ENCODE measurements at places on chromosomes 5 and 9.

DNA sequence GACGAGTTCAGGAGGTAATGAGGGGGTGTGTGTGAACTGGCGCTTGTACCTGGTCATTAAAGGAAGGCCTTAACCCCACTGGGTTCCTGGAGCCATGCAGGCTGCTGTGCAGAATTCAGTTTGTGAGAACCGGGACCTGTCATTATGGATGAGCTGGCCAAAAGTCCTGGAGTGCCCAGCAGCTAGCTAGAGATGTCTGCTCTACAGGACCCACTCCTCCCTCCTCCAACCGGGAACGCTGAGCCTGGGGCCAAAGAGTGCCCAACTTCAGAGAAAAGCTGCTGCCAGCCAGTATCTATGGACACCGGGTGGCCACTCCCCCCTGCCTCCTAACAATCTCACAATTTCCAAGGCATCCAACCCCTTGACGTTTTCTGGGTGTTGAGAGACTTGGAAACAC lies 1.2 kb downstream of the ENTREP1 start:
- peaks cover 40% of the 10 kb centered on the region for H3K27me3 ChIP-seq
- no peaks in the 10 kb centered on the region for H3K36me3 ChIP-seq
- H3K4me1 ChIP-seq, result peaks cover 5% of the 10 kb centered on the region
- H3K27ac ChIP-seq, result no peak overlapping the region
- peak overlapping the region; percentile 38 for H3K4me3 ChIP-seq

- no peaks in the 10 kb centered on the region for H3K27me3 ChIP-seq
- DNase-seq, result no peak
- H3K4me3 ChIP-seq, result no peak overlapping the region
- peaks cover 10% of the 10 kb centered on the region for H3K4me1 ChIP-seq
- H3K27ac ChIP-seq, result no peak overlapping the region
- H3K36me3 ChIP-seq, result no peaks in the 10 kb centered on the region
Measured at GRCh38 chr9:88736136-88736637, 201.2 kb downstream of the NXNL2 start.

GRCh38 chr5:172365948-172366608 lies 82.5 kb upstream of the UBTD2 start:
- no peak overlapping the region for H3K4me3 ChIP-seq
- no peaks in the 10 kb centered on the region for H3K27me3 ChIP-seq
- H3K36me3 ChIP-seq, result peaks cover 29% of the 10 kb centered on the region
- no peak for DNase-seq

DNA sequence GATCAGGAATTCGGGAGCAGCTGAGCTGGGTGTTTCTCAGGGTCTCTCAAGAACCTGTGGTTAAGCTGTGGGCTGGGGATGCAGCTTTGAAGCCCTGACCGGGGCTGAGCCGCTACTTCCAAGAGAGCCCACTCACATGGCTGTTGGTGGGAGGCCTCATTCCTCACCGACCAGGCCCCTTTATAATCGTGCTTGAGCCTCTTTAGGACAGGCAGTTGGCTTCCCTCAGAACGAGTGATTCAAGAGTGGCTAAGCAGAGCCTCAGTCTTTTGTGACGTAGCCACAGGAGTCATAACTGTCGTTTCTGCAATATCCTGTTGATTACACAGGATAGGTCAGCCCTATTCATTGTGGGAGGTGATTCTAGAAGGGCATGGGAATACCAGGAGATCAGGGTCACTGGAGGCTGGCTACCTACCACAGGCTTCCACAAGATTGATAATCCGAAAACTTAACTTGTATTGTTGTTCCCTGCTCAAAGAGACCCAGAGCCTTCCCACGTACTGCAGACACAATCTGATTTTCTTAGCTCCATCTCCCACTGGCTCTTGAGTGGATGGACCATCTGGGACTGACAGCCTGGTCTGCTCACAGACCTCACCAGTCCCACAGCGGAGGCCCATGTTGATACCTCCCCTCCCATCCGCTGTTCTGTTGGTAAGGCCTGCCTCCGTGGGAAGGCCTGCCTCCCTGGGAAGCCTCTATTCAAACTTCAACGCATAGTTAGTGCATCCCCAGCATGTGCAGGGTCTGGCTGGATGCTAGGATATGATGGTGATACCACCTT lies 3.0 kb upstream of the ERGIC1 start:
- peaks cover 8% of the 10 kb centered on the region for H3K36me3 ChIP-seq
- peak overlapping the region; percentile 21 for H3K27ac ChIP-seq
- H3K4me3 ChIP-seq, result no peak overlapping the region
- H3K4me1 ChIP-seq, result peaks cover 18% of the 10 kb centered on the region
- DNase-seq, result no peak

DNA sequence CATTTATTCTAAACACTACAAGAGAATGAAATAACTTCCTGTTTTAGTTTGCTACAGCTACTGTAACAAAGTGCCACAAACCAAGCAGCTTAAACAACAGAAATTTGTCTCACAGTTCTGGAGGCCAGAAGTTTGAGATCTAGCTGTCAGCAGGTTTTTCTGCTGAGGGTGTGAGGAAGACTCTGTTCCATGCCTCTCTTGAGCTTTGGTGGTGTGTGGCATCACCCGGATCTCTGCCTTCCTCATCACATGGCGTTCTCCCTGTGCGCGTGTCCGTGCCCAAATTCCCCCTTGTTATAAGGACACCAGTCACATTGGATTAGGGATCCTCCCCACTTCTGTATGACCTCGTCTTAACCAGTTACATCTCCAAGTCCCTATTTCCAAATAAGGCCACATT lies 97.7 kb downstream of the CFAP95 start:
- peaks cover 18% of the 10 kb centered on the region for H3K4me1 ChIP-seq
- H3K36me3 ChIP-seq, result no peaks in the 10 kb centered on the region
- H3K27me3 ChIP-seq, result no peaks in the 10 kb centered on the region
- no peak overlapping the region for H3K4me3 ChIP-seq

- peaks cover 26% of the 10 kb centered on the region for H3K4me1 ChIP-seq
- no peak for DNase-seq
- H3K27me3 ChIP-seq, result no peaks in the 10 kb centered on the region
- H3K4me3 ChIP-seq, result no peak overlapping the region
Measured at GRCh38 chr5:14741801-14742440, 77.4 kb downstream of the OTULIN start.

- H3K4me1 ChIP-seq, result peaks cover 41% of the 10 kb centered on the region
- no peak overlapping the region for H3K4me3 ChIP-seq
- no peak for DNase-seq
- H3K27ac ChIP-seq, result no peak overlapping the region
Measured at GRCh38 chr5:39515881-39516280, 91.1 kb upstream of the DAB2 start.
